Daoy (cell line): ENCODE measurements at places on chromosomes 2 and 18. TPM values are rescaled to one million over a fixed set of nuclear protein-coding genes. Genes with fewer than 3 reads are reported as not detected.

CHRNA1 gene
- total RNA-seq = not detected in 2 replicates

DNAJC5G gene
- total RNA-seq = not detected in 2 replicates

PLA2R1 gene
- 0.68 and 1.4 TPM in 2 replicates for total RNA-seq

APLF gene
- 1.4 and 3.0 TPM in 2 replicates for total RNA-seq

TLX2 gene
- total RNA-seq = 0.77 TPM in 1 of 2 replicates, not detected in the other
